CMK (cell line): ENCODE measurements at places on chromosomes 16 and 17.

- DNase-seq = no peak
Measured at GRCh38 chr16:17304106-17304490, 166.7 kb downstream of the XYLT1 start.

GRCh38 chr17:19306160-19307111 lies 56.1 kb downstream of the B9D1 start:
- DNase-seq = no peak

- DNase-seq = no peak
Measured at GRCh38 chr16:85936816-85937215, 37.9 kb downstream of the IRF8 start.

- no peak for DNase-seq
Measured at GRCh38 chr17:17030515-17031211, 11.6 kb upstream of the MPRIP start.

GRCh38 chr17:47223460-47223859 lies 14.3 kb downstream of the MYL4 start:
- no peak for DNase-seq

DNA sequence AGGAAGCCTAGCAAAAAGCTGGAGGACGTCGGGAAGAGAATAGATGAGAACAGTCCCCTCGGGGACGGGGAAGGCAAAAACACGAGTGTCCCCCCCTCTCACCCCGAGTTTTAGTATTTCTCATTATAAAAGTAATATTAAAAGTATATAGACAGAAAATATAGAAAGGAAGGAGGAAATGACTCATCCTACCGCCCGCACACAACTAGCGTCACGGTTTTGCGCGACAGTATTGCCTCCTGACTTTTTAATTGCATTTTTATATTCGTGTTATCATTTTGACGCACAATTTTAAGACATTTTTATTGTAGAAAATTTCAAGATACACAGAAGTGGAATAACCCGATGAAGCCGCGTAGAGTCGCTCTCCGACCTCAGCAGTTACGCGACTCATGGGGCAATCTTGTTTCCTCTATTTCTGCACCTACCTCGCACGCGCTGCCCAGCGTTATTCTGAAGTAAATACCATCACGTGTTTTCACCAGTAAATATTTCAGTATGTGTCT lies 652 bp upstream of the SLC25A19 start:
- DNase-seq = no peak

- no peak for DNase-seq
Measured at GRCh38 chr17:8674344-8675305, 44.1 kb upstream of the MYH10 start.

DNA sequence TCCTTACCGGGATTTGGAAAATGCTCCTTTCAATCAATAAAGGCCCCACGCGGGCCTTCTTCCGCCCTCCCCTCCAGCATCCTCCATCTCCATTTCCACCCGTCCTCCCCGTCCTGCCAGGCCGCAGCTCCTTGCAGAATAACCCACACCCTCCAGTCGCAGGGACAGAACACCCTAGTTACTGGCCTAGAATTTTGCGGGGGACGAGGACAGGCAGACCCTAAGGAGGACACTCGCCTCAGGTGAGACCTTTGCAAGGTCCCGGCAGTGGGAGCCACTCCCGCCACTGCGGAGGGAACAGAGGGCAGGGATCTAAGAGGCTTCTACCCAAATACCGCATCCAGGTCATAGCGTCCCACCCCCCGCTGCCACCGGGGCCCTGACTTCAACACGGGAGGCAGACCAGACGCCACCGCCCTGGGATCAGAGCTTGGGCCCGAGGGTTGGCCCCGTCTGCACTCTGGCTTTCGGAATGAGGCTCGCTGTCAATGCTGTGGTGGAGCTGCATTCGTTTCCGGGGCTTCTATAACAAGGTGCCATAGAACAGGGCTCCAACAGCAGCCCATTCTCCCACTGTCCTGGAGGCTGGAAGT lies 26.8 kb downstream of the SLC25A10 start:
- DNase-seq = no peak

DNA sequence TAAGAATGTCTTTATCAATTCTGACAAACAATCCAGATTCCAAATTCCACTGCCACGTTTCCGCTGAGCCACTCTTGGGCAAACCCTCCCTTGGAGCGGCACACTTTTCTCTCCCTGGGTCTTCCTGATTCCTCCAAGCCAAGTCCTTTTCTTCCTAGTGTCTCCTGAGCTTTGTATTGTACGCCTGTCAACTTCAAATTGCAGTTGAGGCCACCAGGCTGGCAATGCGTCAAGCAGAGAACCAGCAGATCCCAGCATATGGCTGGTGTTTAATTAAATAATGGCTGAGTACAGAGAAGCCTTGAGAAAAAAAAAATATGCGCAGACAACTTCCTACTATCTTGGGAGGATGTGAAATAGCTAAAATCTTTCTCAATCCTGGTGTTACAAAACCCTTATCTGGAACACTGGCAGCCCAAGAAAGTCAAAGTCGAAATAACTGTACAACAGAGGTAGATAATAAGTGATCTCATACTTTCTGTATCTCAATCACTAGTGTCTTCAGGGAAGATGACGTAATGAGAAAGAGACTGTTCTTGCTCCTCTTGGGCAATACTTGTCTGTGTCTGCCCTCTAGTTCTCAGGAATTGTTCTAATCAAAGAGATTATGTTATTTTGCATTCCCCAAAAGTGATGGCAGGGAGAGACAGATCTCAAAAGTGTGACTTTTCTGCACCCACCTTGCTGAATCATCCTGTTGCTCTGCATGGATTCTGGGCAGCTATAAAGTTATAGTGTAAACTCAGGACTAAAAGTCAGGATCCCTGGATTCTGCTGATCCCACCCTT lies 15.0 kb downstream of the SMIM36 start:
- no peak for DNase-seq

- no peak for DNase-seq
Measured at GRCh38 chr17:77735081-77735565, 223.4 kb upstream of the TNRC6C start.

GRCh38 chr16:85991856-85992255 lies 92.9 kb downstream of the IRF8 start:
- no peak for DNase-seq

GRCh38 chr17:43068570-43069367 lies 43.7 kb downstream of the RND2 start:
- DNase-seq = no peak

DNA sequence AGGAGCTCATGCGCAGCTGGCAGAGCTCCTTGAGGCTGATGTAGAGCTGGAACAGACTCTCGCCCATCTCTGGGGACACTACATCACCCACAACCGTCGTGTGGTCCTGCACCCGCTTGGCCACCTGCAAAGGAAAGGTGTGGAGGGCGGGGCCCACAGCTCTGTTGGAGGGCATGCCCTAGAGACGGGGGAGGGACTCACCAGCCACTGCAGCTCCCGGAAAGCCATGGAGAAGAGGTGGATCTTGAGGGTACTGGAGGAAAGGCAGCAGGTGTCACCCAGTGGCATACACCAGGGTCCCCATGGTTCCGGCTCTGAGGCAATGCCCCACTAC lies 8.6 kb downstream of the UNC13D start:
- no peak for DNase-seq

- peak; percentile 48 for DNase-seq
Measured at GRCh38 chr16:84423416-84423837, 55.1 kb downstream of the ATP2C2 start.

DNA sequence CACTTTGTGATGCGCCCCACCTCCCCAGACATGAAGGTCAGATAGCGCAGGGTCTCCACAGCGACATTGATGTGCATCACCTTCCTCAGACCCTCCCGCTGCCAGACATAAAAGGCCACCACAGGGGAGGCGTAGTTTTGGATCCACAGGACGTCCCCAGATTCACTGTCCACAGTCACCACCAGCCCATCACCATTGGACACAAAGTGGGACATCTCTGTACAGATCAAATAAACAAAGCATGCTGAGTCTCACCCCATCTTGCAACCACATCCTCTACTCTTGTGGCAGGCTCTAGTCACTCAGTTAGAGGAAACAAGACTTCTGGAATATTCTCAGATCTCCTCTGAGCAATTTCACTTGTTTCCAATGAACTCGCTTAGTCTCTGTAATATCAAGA lies 46.3 kb upstream of the ICAM2 start:
- peak; percentile 34 for DNase-seq

DNA sequence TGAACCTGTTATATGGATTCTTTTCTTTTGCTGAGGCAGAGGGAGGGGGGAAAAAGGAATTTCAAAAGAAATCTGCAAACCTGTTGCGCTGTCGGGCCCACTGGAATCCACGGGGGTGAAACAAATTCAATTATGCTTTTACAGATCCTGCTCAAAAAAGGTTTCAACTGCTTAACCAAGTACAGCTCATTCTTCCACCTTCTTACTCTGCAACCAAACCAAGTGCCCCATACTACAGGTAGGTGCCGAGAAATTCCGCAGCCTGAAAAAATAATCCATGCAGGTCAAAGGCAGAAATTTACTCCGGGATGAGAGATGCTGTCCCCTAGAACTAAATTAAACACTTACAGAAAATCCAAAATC lies 416 bp downstream of the RNF43 start:
- no peak for DNase-seq
